ENCODE measurements at places on chromosomes 4 and X.

DNA sequence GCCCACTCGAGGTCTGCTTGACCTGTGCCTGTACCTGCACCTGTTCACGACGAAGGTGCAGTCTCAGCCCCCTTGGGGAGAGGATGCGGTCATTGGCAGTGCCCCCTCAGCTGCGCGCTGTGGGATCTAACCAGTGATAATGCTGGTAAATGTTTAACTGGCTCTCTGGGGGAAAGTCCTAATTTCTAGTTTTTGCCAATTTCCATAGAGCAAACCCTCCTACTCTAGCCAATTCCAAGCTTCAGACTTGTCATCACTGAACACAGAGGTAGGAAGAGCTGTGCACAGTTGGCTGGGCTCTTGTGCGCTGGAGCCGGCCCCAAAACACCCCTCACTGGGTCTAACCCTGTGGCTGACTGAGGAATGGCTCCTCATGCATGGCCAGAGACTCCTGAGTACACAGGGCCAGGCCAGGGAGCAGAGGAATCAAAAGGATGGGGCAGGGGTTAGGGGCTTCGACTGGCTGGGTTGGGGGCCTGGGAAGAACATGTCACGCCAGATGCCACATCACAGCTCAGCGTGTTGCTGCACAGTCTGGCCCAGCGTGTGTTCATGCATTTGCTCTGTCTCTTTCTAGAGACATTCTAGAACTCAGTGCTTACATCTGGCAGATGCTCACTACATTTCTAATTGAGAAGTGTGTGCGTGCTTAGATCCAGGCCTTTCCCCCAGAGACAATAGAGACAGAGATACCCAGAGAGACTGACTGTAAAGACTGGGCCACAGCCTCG, 270.8 kb downstream of the BCOR start:
- ATAC-seq = no peak

- ATAC-seq = no peak
Observed at GRCh38 chr4:5963611-5964010, 54.6 kb downstream of the C4orf50 start.

GRCh38 chr4:183721207-183722081, 62.4 kb downstream of the TRAPPC11 start:
- peak; percentile 46 for ATAC-seq

DNA sequence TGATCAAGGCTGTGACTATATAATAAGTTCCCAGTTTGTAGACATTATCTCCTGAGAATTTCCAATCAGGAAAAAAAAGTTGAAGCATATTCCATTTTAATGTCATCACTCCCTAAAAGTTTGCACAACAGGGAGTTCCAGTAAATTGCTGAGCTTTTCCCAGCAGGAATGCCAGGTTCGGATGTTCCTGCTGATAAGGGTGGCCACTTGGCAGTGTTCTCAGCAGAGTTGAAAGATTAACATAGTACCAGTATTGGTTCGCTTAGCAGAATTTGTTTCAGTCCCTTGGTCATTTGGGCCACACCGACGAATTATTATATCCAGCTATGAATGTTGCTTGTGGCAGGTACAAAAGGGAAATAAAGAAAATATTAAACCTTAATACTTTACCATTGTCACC, 5.2 kb upstream of the CXCL2 start:
- no peak for ATAC-seq

DNA sequence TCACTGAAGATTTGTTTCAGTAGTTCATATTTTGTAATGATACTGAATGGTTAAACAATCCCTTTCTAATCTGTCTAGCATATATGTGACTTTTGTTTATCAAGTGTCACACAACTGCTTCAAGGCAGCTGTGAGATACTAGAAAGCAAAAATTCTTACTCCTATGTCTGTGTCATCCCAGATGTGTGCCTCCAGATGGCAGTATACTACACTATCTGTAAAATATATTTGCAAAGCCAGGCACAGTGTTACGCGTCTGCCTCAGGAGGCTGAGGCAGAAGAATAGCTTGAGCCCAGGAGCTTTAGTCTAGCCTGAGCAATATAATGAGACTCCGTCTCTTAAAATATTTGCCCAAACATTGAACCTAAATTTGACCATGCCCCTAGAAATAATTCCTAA, 4.0 kb downstream of the NUDT10 start:
- ATAC-seq = peak; percentile 34

DNA sequence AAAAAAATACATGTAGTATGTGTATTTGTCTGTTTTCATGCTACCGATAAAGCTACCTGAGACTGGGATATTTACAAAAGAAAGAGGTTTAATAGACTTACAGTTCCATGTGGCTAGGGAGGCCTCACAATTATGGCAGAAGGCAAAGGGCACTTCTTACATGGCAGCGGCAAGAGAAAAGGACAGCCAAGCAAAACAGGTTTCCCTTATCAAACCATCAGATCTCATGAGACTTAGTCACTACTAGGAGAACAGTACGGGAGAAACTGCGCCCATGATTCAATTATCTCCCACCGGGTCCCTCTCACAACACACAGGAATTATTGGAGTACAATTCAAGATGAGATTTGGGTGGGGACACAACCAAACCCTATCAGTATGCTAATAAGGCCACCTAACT, 137.0 kb upstream of the ELOVL6 start:
- no peak for ATAC-seq

DNA sequence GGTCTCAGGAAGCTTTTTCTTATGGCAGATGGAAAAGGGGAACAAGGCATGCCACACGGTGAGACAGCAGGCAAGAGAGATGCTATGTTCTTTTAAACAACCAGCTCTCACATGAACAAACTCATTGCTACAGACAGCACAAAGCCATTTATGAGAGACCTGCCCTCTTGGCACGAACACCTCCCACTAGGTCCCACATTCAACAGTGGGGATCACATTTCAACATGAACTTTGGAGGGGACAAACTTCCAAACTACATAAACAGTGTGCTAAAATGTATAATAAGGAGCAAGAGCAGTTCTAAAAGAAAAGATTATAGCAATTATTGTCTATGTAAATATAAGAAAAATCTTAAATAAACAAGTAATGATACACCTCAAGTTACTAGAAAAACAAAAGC, 391.8 kb upstream of the CPXCR1 start:
- ATAC-seq = no peak

DNA sequence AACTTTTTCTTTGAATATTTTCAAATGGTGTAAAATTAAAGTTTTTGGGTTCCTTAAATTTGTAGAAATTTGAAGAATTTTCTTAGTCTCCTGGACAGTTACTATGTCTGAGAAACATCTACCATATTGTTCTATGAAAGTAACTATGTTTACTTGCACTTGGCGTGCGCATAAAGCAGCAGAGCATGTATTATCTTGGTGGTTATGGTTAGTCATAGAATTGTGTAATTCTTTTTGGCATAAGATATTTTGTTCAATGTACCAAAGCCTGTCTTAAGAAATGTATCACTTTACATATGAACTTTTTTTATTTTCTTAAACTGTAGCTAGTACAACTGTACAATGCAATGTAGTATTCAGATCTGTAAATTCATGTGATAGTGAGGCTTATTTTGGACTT, 49.2 kb downstream of the CDS1 start:
- no peak for ATAC-seq

DNA sequence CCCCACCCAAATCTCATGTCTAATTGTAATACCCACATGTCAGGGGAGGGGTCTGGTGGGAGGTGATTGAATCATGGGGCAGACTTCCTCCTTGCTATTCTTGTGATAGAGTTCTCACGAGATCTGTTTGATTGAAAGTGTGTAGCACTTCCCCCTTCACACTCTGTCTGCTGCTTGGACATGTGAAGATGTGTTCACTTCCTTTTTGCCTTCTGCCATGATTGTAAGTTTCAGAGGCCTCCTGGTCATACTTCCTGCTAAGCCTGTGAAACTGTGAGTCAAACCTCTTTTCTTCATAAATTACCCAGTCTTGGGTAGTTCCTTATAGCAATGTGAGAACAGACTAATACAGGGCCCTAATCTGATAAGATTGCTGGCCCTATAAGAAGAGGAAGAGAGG, 1514.8 kb downstream of the RPA4 start:
- no peak for ATAC-seq

DNA sequence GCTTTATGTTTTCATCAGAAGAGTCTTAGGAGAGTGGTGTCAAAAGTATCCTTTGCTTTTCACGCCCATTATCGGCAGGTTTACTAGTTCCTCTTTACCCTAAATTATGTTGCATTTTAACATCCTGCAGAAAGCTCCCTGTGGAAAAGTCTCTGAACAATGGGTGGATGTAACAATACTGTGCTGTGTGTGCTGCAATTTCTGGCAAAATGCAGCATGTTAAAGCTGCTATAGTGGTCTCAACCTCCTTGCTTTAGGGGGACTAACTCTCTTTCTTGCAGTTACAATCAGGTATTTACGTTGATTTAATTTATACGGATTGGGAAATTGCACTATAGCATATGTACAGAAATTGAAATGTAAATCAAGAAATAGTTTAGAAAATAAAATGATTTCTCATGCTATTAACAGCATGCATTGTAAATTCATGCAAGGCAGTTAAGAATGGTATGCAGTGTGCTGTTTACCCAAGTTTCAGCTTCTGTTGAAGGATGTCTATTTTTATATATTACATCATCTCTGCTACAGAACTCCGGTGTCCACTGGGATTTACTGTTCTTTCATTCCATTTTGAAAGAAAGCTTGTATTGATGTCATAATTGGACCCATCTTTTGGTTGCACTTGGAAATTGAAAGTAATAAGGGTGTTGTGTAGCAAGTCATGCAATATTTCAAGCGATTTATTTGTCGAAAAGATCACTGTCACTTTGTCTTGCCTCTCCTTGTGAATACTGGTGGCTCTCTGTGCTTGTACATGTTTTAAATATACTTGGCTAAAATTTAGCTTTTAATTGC, 145.7 kb downstream of the RAPGEF2 start:
- peak; percentile 92 for ATAC-seq

DNA sequence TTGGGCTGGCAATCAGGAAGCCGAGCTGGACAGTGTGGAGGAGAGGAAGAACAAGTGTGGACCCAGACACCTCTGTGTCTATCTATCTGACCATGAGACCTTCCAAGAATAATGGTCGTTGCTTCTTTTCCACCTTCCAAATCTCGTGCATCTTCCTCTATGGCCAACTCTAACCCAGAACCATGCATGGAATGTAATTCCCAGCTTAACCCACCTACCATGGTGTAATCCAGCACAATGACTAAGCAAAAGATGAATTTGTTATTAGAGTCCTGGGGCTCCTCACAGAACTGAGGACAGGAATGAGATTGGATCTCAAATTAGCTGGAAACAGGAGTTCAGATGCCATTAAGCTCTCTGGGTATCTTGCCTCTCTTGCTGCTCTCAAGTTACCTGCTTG, 17.4 kb upstream of the TMEM184C start:
- no peak for ATAC-seq

GRCh38 chr4:70559211-70559830, 32.7 kb upstream of the AMBN start:
- no peak for ATAC-seq

GRCh38 chrX:129007631-129008030, 515.7 kb downstream of the SMARCA1 start:
- ATAC-seq = no peak

DNA sequence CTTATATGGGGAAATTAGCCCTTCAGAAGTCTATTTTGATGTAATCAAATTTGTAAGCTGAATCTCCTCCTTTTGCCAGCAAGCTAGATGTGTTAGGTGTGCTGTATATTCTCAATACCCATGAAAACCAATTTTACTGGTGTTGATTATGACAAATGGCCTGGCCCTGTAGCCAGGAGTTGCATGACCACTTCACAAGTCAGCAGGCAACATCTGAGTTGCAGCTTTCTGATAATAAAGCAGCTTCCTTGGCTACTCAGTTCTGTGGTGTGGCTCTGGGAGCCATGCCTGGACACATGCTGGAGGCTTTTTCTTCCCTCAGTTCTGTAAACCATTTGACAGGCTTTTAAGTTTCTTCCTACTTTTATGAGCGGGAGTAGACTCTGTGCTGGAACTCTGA, 154.1 kb upstream of the CXCL13 start:
- no peak for ATAC-seq

DNA sequence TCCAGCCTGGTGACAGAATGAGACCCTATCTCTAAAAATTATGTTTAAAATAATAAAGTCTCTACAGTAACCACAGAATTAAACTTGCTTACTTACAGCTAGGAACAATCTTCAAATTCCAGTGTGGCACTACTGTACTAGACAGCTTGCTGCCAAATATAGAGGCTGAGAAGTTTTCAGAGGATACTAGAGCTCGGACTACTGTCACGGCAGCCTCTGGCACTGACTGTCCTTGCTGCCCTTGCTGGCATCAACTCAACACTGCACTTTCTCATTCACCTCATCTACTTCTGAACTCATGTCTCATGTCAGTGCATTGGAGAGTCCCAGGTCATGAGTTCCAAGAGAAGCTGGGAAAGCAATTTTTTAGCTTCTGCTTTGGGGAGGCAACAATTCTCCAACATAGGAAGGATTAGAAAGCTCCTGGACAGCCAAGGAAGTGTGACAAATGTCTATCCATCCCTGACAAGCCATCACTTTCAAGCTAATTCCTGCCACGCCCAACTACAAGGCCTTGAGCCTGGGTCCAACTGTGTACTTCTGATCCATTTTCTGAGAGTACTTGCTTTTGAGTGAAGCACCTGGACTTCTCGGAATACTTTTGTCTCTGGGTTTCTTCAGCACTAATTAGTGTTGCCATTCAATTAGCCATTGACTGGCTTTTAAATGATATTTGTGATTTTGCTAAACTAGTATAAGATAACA, 98.6 kb upstream of the NR3C2 start:
- no peak for ATAC-seq

GRCh38 chr4:833156-833555, 7.2 kb upstream of the CPLX1 start:
- ATAC-seq = no peak

GRCh38 chr4:157674699-157675098, 454.2 kb downstream of the GRIA2 start:
- no peak for ATAC-seq

DNA sequence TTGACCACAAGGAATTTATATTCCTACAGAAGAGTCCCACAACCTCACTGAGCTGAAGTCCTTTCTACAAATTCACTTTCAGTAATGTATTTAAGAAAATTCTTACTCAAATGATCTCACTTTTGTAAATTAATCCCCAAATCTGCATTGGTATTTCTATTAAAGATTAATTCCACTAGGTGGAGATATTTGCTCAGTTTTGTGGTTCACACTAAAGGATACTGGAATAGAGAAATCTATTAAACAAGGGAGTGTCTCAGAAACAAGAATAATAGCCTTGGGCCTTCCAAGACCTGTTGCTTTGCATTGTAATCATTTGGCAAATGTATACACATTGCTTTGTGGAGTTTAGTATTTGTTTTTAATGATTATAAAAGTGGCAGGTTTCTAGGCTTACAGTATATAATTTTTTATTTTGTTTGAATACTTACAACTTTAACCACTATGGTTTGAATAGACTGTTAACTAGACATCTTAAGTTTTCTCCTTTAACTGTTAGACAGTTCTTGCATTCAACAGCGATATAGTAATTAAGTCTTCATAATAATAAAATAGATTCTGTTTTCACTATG, 25.9 kb downstream of the CFAP299 start:
- ATAC-seq = no peak

DNA sequence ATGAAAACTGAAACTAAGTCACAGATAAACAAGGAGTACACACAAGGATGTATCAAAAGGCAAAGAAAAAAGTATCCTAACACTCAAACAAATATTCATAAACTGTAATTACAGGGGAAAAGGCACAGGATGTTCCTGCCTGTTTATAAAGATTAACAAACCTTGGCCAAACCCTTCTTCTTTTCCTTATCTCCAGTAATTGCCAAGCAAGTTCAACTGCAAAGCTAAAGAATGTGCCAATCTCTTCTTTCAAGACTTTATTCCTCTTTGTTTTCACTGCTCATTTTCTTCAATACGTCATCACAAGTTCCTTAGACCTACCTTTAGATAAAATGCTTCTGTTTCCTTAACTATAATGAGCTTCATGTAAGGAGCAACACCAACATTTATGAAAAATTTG, 171.2 kb downstream of the AMELX start:
- no peak for ATAC-seq

- ATAC-seq = no peak
Observed at GRCh38 chrX:9847071-9847470, 60.8 kb downstream of the SHROOM2 start.

Data from gastroesophageal sphincter (tissue), 4 donors.